ENCODE measurements at places on chromosomes 12 and 14.

DNA sequence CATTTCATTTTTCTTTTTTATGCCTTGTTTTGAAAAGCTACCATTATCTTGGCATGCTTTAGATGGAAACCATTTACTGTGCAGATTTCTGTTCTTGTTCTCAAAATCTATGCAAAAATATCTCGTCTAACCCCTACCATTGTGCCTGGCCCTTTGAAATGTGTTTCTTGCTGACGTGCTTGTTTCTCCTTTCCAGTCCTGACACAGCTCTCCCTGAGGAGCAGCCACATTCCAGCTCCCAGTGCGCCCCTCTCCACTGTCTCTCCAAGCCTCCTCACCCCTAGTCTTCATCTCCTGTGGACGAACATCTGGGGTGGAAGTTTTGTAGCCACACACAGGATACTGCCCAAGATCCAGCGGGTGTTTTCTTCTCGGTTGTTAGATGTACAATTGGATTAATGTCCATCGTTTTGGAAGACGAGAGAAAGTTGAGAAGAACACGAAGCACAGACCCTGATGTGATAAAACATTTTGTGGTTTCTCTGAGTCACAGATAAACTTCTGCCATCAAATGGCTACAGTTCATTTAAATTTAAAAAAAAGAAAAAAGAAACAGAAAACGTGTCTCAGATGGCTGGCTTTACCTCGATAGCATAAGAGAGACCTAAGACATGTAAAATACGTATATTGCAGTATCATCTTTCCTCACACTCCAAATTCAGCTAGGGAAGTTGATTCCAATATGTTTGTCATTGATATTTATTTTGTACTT lies 21.9 kb upstream of the FGD4 start:
- DNase-seq, result no peak

GRCh38 chr12:68739891-68740290 lies 6.1 kb upstream of the SLC35E3 start:
- DNase-seq, result no peak

GRCh38 chr12:57213058-57213715 lies 3.4 kb upstream of the NXPH4 start:
- peak; percentile 72 for DNase-seq

DNA sequence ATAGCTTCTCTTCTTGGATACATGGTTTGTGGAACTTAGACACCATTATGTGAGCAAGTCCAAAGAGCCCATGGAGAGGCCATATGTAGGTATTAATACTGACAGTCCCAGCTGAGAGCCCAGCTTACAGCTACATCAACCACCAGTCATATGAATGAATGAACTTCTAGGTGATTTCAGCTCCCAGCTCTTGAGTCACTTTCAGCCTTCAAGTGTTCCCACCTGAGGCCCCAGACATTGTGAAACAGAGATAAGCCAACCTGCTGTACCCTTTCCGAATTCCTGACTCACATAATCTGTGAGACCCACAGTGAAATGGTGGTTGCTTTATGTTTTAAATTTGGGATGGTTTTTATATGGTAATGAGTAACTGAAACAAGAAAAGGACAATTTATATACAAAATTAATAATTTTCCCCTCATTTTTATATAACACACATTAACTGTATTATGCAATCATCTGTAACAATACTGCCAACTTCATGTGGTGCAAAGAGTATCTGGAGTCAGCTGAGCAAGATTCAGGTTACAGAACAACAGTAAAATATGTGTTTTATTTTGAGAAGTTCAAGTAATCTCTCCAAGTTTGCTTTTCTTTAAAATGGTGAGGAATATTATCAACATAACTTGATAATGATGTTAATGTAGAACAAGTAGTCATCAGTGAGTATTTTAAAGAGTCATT lies 27.7 kb upstream of the FBXO33 start:
- no peak for DNase-seq
